ENCODE measurements at places on chromosomes 7 and 10.

- peak; percentile 80 for DNase-seq
These were observed 7.4 kb upstream of the ZMYND11 start for GRCh38 chr10:127612-128432.

DNA sequence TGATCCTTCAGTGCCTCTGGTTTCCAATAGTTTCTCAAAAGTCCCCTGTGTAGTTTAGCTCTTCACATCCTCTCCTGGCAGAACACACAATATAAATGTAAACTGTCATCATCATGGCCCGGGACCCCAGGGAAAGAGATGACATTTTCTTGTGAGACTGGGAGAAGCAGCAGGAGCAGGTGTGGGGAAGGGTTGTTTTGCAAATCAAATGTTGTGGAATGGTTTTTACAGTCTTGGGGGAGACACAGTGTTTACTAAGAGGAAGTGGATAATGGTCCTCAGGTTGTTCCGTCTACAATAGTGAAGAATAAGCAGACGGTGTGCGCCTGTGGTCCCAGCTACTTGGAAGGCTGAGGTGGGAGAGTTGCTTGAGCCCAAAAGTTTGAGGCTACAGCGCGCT lies 159.1 kb downstream of the SEC23IP start:
- no peak for DNase-seq

- no peak for DNase-seq
These were observed 26.7 kb downstream of the FAM171A1 start for GRCh38 chr10:15344256-15344875.

- peak; percentile 73 for DNase-seq
These were observed 84.3 kb upstream of the PHF14 start for GRCh38 chr7:10889266-10889898.

- DNase-seq, result no peak
These were observed 24.8 kb downstream of the LIPK start for GRCh38 chr10:88730864-88731263.

Data from AML-193 (cell line).